Stimulated activated CD4-positive, alpha-beta T cell treated with anti-CD3 and anti-CD28 coated beads, Interleukin-15, amount 100 ng/mL, for 1 hour (primary cell): ENCODE measurements at places on chromosomes 13 and 19.

DNA sequence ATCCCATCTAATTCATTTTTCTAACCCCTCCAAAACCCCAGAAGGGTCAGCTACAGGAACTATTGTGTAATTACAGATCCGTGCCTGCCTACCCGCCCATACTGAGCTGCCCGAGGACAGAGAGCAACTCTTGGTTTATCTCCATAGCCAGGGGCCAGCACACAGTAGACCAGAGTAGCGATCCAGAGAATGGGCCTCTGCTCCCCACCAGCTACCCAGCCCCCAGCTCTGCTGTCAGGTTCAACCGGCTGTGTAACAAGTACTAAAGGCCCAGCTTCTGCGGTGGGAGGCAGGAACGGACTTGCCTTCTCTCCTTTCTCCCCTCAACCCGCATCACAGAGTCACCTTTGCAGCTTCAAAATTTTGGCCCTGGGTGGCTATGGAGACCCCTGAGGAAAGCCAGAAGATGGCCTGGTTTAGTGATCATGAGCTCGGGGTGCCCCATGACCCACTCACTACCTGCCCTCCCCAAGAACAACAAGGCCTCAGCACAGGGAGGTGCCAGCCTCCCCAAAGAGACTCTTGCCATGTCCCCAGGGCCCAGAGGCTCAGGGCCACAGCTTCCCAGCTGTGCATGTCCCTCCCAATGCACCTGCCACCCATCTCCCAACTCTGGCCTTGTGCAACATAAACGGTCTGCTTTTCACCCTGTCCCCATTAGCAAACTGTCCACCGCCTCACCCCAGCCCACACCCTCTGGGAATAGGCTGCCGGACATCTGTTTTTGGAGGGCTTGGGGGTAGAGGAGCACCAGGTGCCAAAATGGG, 5.7 kb downstream of the CALM3 start:
- no peak for DNase-seq

DNA sequence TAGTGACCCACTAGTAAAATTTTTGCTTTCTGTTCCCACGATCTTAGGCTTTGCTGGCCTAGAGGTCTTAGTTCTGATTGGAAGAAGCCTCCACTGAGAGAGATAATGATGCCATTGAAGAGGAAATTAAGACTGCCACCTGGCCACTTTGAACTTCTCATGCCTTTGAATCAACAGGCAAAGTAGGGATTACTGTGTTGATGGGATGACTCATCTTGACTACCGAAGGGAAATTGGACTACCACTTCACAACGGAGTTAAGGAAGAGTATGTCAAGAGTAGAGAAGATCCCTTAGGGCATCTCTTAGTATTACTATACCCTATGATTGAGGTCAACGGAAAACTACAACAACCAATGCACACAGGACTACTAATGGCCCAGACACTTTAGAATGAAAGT, 12.7 kb upstream of the FREM2 start:
- DNase-seq = no peak

GRCh38 chr19:35442091-35442490, 6.0 kb upstream of the FFAR2 start:
- DNase-seq = no peak

DNA sequence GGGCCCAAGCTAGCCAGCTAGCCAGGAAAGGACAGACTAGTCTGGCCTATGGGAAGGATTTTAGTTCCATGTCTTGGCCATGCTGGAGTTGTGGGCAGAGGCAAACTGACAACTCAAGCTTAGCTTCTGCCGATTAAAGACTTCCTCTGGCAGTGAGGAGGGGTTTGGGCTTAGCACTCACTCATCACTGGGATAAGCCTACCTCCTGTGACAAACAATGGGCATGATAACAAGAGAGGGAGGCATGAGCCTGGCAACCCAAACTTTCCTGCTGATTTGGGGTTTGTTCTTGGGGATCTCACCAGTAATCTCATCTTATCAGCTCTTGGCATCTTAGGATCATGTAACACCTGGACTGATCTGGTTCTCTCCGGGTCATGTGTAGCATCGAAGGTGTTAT, 83.6 kb downstream of the KL start:
- no peak for DNase-seq

GRCh38 chr19:13839130-13839937, 37.6 kb upstream of the NANOS3 start:
- DNase-seq = peak; percentile 79

DNA sequence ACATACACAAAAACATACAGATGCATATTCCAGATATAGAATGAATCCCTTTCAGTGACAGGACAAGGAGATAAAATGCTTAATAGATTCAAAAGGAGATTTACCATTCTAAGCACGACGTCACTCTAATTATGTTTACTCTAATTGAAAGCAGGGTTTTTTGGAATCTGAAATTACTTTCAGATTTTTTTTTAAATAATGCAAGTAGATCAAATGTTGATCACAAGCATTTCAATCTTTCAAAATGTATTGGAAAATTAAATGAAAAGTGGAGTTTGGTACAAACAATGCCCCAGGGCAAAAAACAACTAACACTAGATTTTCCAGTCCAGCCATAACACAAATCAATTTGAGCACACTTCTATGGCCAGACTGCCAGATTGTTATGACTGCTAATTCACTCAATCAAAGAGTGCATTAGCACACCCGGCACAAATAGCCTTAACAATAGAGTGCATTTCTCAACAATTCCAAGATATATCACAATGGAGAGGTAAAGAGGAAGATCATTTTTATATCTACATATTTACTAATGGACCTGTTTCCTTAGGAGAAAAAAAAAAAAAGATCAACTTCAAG, 4.3 kb upstream of the DACH1 start:
- DNase-seq = no peak
